CD4-positive, alpha-beta T cell treated with Interleukin-2 at 100 ng/mL for 4 hours (primary cell): ENCODE measurements at places on chromosomes 12 and 14.

- no peak for DNase-seq
These were observed 21.8 kb upstream of the ATXN7L3B start for GRCh38 chr12:74515849-74516248.

DNA sequence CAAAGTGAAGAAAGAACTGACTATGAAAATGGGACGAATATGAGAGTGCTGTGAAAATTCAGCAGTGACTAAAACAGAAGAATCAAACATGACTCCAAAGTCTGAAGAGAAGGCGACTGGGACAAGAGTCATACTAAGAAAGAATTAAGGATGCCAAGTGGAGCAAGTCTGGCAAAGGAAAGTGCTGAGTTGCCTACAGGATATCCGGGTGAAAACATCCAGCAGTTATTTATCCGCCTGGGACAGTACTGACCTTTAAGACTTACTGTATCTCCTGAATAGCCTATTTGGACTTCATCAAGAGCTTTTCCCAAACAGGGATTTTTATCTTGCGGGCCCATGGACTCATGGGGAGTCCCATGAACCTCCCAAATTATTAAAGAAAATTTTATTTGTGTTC is 41.1 kb downstream of the KICS2 start:
- no peak for DNase-seq

DNA sequence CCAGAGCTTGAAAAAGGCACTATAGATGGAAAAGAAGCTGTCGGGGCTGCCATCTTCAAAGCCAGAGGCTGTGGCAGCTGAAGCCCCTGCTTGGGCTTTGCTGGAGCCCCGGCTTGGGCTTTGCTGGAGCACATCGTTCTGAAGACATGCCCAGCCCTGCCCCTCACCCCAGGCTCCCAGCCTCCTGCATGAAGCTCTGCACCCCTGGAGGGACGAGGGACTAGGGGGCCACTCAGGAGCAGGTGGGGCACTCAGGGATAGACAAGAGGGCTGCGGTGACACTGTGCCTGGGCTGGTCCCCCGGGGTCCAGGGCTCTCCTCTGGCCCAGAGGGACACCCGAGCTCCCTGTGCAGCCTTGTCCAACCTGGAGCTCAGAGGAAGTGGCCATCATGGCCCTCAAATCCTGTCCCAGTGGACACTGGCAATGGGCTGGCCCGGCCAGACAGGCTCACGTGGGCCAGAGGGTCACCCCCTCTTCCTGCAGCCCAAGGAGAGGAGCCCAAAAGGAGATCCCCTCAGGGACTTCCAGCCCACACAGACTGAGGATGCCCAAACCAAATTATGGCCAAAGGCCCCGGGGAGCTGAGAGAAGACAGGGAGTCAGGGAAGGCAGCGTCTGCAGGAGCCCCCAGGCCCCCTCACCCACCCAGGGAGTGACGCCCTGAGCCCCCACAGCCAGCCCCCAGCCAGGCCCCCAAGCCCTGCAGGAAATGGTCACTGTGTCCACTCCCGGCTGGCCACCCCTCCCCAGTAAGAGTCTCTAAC is 23.1 kb upstream of the C14orf180 start:
- no peak for DNase-seq

DNA sequence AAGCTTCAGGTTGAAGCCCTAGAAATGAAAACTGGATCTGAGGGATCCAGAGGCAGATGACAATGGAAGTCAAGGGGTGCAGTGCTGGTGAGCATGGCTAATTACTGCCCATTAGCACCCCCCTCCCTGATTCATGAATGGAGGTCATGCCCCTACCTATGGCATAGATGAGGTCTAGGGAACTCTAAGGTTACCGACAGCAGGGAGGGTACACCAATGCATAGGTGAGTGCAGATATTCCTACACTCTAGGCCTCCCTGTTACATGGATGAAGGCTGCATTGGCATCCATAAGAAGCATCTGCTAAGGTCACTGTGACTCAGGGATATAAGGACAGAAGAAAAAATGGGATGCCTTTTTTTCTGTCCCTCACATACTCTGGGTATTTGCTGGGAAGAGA is 147.3 kb downstream of the CCDC59 start:
- no peak for DNase-seq

GRCh38 chr14:49975799-49976198 is 82.9 kb downstream of the ARF6 start:
- no peak for DNase-seq
